ENCODE measurements at places on chromosomes 1 and 21.

- peak; percentile 24 for DNase-seq
Measured at GRCh38 chr1:97989094-97989680, 68.4 kb upstream of the DPYD start.

DNA sequence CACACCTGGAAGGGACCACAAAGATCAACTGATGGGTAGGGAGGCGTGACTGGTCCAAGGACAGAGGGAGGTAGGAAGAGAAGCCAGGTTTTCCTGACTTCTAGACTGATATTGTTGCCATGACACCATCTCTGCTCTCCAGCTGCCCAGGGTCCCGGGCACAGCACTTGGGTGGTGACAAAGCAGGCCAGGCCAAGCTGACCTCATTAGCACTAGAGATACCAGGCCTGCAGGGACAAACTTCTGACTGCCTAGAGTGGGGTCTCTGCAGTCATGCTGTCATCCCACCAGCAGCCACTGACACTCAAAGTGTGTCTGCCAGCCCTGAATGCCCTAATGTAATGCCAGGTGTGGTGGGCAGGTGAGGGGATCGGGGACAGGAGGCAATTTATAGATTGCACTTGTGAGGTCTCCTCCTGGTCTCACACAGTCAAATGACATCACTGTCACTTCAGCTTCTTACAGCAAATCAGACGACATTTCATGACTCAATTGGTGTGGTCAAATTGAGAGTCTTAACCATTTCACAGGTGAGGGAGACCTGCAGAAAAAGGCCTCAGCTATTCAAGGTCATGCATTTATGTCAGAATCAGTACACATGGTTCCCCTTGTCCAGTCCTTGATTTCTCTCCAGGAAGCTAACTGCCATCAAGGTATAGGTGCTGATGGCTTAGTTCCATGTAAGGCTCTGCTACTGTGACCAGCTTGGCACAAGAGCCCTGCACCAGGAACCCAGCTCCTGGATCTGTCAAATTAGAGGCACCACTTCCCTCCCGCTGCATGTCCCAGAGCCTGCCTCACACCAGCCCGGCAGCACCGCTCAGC, 2.7 kb downstream of the SLC9A1 start:
- DNase-seq = peak; percentile 25

DNA sequence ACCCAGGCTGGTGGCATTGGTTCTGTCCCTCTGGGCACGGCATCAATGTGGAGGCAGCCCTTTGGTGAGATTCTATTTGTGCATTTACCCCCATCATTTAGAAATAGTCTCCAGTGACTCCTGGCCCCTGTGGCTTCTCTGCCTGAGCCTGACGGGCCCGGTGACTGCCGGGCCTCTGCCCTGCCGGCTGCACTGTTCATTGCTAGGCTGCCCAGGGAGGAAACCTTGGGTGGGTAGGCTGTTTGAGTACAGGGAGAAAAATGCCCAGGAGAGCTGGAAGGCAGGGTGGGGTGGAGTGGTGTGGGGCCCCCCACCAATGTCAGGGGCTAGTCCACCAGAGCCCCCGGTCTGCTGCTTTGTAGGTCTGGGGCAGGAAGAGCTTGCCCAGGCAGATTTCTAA, 23.4 kb upstream of the EDN2 start:
- no peak for DNase-seq

- no peak for DNase-seq
Measured at GRCh38 chr1:33931111-33931475, 67.2 kb downstream of the HMGB4 start.

DNA sequence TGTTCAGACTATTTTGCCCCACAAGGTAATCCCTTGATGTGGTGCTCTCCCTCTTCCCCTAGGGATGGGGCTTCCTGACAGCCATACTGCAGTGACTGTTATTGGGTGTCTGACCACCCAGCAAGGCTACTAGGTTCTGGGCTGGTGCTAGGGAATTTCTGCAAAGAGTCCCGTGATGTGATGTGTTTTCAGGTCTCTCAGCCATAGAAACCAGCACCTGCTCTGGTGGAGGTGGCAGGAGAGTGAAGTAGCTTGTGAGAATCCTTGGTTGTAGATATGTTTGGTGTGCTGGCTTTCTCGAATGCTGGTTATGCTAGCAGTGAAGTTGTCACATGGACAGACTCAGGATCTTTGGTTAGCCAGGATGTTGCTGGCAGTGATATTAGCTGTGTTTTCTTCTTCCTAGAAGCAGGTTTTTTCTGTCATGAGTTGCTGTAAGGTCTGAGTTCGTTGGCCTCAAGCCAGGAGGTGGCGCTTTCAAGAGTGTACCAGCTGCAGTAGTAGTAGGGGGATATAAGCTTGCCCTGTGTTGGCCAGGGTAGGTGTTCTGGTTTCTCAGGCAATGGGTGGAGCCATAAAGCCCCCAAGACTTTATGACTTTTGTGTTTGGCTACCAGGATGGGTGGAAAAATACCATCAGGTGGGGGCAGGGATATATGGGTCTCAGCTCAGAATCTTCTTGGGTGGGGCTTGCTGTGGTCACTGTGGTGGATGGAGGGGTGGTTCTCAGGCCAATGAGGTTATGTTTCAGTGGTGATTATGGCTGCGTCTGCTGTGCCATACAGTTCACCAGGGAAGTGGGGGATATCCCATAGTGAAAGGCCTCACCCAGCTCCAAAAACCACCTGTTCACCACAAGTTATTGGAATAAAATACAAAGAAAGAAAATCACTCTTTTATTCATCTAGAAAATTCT, 1112.3 kb downstream of the KCNT2 start:
- no peak for DNase-seq

GRCh38 chr1:28507646-28508434, 2.0 kb downstream of the RCC1 start:
- DNase-seq = no peak

- DNase-seq = peak; percentile 54
Measured at GRCh38 chr1:207029701-207030521, 2.6 kb downstream of the C1orf116 start.

Data from fibroblast of villous mesenchyme (primary cell).